T47D (cell line): ENCODE measurements at places on chromosomes 5 and 9.

DNA sequence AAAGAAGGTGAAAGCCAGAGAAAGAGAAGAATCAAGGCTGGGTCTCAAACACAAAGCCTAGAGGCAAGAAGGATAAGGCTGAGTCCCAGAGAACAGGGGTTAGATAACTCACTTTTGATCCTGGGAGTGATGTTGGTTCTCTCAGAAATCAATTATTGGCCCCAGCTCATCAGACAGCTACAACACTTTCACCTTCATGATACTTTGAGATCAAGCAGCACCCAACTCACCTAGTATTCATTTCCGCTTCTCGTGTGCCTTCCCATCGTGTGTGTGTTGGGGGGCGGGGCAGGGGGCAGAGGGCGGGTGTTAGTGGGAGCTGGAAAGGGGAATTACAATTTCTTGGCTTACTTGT lies 92.2 kb upstream of the RAD23B start:
- no peak for DNase-seq

DNA sequence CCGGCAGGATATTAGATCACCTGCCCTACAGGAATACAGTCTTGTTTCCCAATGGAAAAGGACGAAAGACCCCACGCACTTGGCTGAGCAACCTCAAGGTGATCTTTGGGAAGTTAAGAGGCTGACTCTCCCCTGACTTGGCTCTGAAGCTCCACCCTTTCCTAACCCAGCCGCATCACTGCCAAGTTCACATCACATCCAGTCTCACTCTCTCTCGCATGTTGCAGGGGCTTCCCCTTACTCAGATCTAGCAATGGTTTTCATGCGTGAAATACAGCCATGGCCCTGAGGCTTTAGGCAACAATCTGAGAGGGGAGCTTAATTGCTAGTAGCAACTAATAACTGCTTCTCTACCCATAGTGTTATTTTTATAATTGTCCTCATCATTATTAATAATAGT lies 211.6 kb downstream of the DOCK8 start:
- no peak for DNase-seq

DNA sequence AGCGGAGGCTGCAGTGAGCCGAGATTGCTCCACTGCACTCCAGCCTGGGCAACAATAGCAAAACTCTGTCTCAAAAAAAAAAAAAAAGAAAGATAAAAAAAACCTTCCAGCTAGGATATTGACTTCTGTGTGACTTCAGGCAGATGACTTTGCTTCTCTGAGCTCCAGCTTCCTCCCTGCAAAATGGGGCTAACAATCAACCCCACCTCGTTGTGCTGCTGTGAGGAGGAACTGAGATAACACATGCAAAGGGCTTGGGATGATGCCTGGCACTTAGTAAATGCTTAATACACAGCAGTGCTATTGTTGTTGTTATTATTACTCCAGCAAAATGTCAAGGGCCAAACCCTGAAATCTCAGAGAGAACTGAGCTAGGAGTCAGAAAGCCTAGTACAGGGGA lies 3.5 kb upstream of the CDX1 start:
- no peak for DNase-seq

DNA sequence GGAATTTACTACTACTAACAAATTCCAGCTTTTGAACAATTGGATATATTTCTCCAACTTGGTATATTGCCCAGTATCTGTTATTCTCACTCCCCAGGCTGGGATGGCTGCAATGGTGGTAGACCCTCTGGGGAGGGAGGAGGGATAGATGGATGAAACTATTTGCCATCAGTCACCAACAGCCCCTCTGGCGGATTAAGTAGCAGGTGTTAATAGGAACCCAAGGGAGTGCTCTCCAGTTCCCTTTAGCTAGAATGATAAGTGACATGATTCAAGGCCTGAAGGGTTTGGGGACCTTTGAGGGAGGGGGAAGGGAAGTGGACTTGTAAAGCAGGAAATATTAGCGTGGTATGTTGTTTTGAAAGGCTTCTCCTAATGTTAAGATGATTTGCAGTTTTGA lies 824.0 kb upstream of the ARRDC3 start:
- DNase-seq: no peak

DNA sequence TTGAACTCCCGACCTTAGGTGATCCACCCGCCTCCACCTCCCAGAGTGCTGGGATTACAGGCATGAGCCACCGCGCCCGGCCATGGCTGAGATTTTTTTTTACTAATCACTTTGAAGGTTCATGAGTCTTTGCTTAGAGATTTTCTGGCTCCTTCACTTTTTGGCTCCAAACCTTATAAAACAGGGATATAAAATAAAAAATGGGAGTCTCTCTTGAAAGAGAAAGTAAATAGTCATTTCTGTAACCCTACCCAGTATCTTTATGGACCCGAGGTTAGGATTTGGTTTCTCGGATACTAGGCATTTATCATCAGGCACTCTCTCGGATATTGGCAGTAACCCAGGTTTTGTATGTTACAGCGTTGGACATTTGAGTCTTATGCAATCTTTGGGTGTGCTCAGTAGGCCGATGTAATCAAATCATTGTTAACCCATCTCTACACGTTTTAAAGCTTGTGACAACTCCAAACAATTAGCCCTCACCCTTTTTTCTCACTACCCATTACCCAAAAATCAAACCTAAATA lies 25.3 kb downstream of the STXBP1 start:
- DNase-seq: no peak

DNA sequence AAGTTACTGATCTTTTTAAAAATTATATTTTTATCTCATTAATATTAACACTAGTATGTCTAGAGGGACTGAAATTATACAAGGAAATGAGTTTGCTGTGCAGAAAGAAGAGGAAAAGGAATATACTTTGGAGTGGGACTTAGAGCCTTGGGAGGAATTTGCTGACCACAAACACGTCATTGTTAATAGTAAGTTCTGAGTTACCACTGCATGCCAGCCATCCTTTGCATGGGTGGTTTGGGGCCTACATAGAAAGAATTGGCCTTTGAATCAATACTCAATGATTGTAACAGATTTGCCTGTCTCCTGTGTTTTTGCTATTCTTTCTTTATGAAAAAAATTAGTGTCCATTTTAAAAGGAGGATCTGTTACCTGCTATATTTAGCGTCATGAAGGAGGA lies 232.6 kb upstream of the TNC start:
- DNase-seq: no peak
